ENCODE measurements at places on chromosomes 5 and 9.
A peak's percentile ranks its signal among the peaks of the same experiment; 100 is the strongest.

GRCh38 chr5:172115541-172115982 lies 72.5 kb downstream of the STK10 start:
- no peak for DNase-seq

- DNase-seq = no peak
Observed at GRCh38 chr9:93004561-93004960, 53.9 kb upstream of the SUSD3 start.

DNA sequence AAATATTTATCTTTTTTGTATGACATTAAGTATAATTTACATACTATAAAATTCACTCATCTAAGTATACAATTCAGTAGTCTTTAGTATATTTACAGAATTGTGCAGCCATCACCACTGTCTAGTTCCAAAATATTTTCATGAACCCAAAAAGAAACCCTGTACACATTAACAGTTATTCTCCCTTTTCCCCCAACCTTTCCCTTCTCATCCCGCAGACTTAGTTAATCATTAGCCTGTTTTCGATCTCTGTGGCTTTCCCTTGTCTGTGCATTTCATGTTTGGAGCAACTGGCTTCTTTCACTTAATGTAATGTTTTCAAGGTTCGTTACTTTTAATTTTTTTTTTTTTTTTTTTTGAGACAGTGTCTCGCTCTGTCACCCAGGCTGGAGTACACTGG lies 37.5 kb downstream of the MTREX start:
- no peak for DNase-seq

DNA sequence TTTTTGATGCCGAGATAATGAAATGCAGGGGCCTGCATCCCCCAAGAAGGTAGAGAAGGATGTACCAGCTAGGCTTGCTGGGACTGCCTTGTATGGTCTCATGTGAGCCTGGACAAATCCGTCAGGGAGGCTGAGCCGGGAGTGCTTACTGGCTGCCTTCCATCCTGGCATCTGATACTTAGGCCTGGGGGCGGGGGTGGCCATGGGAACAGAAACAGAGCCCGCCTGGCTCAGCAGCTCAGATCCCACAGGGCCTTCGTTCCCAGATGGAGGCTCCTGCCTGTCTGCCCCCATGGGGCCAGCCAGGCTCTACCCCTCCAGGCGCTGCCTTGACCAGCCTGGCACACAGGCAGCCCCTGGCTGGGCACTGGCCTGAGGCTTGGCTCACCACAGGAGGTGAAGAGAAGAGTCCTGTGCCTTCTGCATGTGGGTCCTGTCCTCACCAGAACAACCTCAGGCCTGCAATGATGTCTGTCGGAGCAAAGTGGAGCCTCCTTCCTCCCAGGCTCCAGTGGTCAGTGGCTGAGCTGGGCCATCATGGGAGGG lies 10.5 kb upstream of the SPATA31E1 start:
- no peak for DNase-seq

DNA sequence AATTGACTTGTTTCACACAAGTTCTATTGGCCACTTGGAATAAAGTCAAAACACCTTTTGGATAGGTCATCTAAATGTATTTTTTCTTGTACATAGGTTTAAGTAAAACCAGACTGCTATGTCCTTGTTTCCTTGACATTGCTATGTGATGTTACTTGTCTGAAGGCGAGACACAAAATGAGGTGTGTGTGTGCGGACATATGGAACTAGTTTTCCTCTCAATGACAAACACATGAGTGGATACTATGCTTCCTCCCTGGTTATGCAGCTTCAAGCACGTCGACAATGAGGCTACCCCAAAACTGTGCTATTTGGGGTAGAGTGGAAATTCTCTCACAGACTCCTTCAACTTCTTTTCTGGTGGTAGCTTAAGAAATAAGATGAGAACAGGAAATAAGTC lies 276.8 kb downstream of the GAS1 start:
- DNase-seq = no peak

DNA sequence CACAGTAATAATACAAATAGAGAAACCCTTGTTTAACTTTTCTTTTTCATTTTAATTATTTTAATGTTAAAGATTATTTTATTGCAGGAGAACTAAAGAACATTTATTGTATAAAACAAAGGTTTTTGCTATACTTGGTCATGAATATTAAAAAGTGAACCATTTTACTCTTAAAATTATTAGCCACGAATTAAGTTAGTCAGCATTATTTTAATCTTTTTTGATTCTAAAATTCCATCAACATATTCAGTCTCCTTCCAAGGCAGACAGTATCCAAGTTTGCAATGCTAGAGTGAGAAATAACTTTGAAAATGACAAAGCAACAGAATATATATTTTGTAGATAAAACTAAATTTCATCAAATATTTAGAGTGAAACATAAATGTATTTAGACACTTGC lies 110.7 kb upstream of the CDH18 start:
- DNase-seq = no peak

DNA sequence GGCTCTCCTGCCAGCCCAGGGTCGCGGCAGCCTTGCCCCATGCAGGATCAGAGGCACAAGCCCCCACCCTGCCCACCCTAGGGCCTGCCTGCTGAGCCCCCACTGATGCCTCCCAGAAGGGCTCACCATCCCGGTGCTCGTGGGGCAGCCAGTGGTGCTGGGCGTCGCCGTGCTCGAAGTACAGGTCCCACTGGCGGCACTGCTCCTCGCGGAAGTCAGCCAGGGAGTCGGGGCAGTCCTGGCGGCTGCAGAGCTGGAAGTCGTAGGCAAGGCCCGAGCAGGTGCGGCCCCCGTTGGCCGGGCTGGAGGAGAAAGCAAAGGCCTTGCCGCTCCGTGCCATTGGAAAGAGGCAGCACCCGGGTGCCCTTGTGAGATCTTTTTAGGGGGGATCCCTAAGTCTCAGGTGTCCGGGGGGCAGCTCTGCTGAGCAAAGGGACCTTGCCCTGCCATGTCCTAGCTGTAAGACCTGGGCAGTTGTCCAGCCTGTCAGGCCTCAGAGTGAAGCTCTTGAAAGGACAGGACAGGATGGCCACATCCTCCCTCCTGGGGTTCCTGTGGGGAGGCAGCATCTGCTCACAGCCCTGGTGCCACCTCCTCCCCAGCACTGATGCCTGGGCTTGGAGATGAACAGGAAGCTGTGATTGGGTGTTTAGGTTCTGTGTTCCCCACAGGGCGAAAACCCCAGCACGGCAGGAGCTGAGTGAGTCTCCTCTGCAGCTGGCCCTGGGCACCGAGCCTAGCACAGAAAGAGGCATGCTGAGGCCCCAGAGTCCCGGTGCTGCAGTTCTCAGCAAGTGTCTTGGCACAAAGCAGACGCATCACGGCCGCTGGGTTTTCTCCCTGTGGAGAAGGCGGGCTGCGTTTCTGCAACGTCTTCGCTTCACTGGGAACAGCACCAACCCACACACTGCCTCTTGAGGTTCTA lies 77.7 kb downstream of the ZNF354C start:
- no peak for DNase-seq

DNA sequence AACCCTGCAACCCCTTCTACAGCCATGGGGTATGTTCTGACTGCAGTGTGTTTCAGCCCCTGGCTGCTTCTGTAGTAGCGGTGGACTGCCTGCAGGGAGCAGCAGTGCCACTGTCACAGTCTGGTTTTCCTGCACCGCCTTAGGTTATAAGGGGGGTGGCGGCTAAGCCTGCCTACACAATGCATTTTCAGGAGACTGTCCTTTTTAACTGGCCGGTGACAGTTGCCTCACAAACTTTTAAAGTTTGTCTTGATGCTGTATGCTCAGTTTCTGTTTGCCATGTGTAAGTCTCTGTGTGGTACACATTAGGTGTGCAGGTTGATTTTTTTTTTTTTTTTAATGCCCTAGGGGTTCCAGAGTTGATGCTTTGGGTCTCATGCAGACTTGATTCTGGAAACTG lies 53.0 kb downstream of the NUP214 start:
- peak; percentile 90 for DNase-seq

- no peak for DNase-seq
Observed at GRCh38 chr9:95840074-95840473, 35.4 kb upstream of the ERCC6L2 start.

GRCh38 chr9:19379283-19379682 lies 753 bp downstream of the RPS6 start:
- no peak for DNase-seq

- no peak for DNase-seq
Observed at GRCh38 chr9:613771-614347, 227.6 kb upstream of the DMRT1 start.

GRCh38 chr9:132842124-132843044 lies 35.7 kb downstream of the AK8 start:
- no peak for DNase-seq

DNA sequence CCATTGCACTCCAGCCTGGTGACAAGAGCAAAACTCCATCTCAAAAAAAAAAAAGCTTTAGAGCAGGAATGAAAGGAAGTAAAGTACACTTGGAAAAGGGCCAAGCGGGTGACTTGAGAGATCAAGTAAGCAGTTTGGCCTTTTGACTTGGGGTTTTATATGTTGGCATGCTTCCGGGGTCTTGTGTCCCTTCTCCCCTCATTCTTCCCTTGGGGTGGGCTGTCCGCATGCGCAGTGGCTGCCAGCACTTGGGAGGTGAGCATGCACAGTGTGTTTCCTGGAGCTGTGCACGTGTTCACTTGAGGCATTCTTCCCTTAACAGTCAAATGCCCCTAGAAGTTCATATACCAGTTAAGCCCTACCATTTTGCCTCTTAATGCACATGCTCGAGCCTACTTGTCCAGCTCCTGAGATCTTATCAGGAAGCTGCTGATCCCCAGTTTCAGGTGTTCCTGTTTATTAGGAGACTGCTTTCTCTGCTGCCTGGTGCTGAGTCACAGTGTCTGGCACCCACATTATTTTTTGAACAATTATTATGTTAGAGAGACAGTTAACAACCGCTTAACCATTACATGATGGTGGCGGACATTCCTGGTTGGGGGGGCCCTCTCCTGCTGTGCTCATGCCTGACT lies 32.6 kb upstream of the PRRC2B start:
- no peak for DNase-seq

- DNase-seq = no peak
Observed at GRCh38 chr5:88279584-88279983, 10.9 kb upstream of the TMEM161B start.
